ENCODE measurements at places on chromosomes 7 and 10.

DNA sequence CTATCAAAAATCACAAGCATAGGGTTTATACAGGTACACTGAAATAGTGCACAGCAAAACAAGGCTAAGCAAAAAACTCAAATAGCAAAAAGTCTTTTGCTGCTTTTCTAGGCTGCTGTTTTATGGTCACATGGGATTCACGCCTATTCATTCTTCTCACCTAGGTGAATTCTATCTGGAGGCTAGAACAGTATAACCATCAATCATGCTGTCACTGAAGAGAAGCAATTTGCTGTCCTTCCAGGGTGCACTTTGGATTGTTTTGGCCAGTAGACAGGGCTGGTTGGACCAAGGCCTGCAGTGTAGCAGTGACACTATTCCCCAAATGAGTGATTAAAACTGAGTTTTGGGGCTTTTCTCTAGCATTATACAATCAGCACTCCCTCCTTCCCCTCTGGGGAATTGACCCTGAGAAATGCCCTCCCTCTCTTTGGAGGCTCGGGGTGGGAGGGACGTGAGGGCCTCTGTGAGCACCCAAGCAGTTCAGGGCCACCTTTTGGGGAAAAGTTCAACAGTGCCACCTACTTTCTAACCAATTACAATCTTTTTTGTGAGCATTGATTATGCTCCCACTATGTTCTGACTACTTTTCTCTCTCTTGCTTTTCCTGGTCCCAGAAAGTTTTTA, 16.2 kb upstream of the SND1 start:
- DNase-seq, result no peak

DNA sequence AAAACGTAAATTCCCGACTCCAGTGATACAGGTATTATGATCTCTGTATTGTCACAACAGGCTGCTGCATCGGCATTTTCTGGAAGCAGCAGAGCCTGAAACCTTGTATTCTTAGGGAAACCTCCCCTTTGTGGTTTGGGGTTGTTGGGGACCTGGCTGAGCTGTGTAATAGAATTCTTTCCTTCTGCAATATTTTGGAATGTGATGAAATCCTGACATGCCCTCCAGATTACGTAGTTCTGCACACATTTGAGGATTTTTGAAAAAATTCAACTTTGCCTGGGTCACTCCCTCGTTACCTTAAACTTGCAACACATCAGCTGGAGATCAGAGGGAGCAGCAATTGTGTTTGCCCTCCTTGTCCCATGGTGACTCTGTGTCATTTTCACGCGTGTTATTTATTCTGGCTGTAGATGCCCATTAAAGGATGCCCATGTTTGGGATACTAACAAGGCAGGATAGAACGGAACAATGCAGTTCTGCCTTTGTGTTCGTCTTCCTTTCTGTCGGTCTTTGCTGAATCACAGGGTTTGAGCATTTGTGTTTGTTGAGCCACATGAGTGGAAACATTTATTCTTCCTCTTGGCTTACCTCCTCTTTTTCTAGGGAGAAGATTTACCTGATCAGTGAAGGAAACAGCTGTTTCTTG, 181.7 kb downstream of the TCF7L2 start:
- no peak for DNase-seq

- no peak for DNase-seq
Measured at GRCh38 chr7:85529831-85530230, 343.0 kb upstream of the SEMA3D start.

- DNase-seq, result no peak
Measured at GRCh38 chr7:128417071-128417470, 7.3 kb upstream of the IMPDH1 start.

GRCh38 chr10:90945491-90946070, 24.7 kb upstream of the ANKRD1 start:
- DNase-seq, result no peak

DNA sequence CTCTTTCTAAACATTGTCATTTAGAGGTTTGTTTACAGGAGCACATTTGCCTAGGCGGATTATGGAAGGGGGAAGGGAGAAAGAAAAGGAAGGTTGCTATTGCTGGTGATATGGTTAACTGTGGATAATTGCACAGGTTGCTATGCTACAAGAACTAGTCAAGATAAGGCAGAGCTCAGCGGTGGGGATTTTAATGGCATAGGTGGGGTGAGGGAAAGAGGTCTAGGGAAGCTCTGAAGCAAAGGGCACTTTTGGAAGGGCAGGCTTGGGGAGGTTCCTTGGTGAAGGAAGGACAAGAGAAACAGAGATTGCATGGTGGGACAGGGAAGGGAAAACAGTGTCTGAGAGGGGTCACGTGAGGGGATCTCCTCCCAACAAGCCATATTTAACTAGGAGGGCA, 19.5 kb downstream of the HYAL4 start:
- DNase-seq, result no peak

DNA sequence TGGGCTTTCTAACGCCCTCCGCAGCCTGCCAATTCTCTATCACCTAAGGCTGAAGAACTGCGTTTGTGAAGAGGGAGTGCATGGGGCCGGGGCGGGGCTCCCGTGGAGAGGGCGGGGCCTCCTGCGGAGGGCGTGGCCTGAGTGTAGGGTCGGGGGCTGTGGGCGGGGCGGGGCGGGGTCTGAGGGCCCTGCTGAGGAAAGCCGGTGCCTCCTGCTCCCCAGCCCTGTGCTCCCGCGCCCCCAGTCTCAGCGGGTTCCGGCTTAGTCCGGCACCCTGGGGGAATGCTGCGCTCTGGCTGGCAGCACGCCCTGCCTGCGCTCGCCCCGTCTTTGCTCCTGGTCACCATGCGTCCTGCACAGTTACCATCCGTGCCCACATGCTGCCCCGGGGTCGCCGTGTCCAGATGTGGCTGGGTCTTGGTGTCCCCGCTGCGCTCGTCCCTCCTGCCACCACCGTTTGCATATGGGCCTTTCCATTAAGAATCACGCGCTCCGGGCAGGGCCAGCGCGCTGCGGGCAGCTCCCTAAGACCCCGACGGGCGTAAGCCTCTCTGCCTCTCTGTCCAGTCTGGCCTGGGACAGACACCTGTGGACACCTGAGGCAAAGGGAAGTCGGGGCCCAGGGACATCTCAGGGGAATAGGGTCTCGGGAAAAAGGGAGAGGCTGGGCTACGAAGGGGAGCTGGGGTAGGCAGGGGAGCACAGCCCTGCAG, 144.0 kb upstream of the RET start:
- peak; percentile 81 for DNase-seq

Data from stimulated activated naive CD4-positive, alpha-beta T cell (primary cell).